Hematopoietic multipotent progenitor cell treated with erythropoietin and hydrocortisone succinate and interleukin-3 and kit ligand, for 6 days (in vitro differentiated cells): ENCODE measurements at places on chromosomes 7 and 10.

- no peak for DNase-seq
These were observed 176.7 kb downstream of the EMX2 start for GRCh38 chr10:117718986-117719920.

DNA sequence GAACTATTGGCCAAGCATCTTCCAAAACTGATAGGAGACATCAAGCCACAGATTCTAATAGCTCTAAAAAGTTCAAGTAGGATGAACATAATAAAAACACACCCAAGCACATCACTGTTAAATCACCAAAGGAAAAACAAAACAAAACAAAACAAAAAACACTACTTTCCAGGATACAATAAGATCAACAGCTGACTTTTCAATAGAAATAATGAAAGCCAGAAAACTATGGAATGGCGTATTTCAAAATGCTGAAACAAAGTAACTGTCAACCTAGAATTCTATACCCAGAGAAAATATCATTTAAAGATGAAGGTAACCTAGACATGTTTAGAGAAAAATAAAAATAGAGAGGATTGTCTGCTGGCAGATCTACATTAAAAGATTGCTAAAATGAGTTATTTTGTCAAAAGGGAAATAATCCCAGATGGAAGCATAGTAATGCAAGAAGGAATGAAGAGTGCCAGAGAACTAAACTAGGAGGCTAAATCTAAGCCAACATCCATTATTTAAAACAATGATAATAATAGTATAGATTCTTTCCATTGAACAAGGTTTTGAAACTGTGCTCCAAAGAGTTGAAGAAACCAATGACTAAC is 13.9 kb downstream of the TUBAL3 start:
- DNase-seq = no peak

DNA sequence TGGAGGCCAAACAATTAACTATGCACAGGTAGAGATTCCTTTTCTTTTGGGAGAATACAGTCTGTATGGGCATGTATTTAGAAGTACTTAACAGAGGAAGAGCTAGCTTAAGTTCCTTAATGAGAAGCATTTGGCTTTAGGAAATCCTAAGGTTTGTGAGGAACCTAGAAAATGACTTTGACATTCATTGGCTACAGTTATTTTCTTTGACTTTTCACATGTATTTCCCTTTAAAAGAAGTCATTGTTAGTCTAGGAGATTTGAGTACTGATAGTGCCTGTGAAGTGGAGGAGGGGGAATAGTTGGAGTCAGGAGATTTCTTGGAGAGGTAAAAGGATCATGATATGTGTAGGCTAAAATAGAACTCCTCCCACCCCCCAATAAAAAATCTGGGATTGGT is 3.6 kb downstream of the HELLS start:
- DNase-seq = no peak

GRCh38 chr7:37961251-37961650 is 40.8 kb downstream of the EPDR1 start:
- DNase-seq = no peak

DNA sequence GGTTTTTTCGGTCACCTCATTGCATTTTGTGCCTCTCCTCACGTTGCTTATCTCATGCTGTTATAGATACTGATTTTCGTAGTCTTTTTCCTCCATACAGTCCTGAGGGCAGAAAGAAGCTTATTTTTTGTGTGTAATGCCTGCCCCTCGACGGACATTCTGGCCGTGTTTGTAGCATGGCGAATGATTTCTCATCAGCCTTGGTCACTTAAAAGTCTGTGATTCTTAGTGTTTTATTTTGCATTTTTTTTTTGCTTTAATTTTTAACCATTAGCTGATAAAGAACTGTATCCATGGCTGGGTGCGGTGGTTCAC is 469 bp upstream of the NOC3L start:
- no peak for DNase-seq

DNA sequence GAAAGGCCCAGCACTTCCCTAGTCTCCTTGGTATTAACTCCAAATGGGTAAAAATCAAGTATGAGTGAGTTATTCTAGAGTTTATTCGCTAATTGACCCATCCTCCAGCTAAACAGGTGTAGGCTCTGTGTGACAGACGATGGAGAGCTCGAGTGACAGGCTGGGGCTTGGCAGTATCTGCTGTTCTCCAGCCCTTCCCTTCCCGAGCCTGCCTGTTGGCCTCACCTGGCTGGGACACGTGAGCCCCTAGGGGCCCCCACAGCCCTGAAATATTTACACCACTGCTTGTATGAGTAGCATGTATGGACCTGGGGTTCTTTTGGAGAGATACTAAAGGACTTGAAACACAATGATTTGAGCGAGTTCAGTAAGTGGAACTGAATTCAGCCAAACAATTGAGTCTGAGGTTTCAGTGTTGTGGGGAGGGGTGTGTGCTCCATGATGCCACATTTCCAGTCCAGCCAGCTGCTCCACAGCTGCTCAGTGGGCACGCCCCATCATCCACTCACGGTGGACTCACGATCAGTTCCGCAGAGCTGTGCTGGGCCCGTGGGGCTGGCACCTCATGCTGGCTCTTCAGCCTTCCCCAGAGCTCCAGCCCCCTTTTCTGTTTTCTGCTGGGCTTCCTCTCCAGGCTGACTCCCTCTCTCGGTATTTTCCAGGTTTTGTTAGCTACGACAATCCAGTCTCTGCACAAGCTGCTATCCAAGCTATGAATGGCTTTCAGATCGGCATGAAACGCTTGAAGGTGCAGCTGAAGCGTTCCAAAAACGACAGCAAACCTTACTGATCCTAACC is 283.0 kb downstream of the USP6NL start:
- no peak for DNase-seq

DNA sequence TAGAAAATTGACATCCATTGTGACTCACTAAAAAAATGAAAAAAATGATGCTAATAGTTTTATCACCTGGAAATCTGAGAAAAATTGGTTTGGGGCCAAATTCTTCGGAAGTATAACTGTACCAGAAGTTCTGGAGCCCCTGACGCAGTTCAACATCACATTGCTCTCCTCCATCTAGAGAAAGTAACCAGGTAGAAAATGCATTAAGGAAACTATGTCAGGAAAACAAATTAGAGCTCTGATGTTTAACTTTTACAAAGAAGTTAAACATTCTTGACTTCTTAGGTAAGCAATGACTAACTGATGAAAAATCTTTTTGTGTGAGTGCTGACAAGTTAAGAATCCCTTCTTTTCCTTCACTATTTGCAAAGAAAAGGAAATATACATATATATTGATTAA is 61.1 kb upstream of the TMEM196 start:
- DNase-seq = no peak

DNA sequence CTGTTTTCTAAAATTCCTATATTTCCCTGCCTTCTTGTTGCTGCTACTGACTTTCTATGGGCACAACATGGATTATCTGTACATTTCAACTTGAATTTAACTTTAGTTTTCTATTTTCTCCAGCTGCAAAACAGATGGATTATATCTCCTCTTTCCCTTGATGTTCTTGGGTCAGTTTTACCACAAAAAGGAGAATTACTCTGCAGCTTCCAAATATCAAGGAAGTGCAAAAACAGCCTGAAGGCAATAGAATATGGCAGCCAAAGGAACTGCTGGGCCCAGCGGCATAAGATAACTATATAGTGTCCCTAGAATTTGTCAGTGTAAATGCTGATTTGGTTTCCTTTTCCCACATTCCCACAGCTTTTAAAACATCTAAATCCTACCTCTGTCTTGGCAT is 29.1 kb downstream of the CPED1 start:
- DNase-seq = no peak

GRCh38 chr10:103627111-103627892 is 133.8 kb downstream of the NEURL1 start:
- DNase-seq = peak; percentile 15

GRCh38 chr7:158728911-158729645 is 24.5 kb upstream of the NCAPG2 start:
- no peak for DNase-seq

DNA sequence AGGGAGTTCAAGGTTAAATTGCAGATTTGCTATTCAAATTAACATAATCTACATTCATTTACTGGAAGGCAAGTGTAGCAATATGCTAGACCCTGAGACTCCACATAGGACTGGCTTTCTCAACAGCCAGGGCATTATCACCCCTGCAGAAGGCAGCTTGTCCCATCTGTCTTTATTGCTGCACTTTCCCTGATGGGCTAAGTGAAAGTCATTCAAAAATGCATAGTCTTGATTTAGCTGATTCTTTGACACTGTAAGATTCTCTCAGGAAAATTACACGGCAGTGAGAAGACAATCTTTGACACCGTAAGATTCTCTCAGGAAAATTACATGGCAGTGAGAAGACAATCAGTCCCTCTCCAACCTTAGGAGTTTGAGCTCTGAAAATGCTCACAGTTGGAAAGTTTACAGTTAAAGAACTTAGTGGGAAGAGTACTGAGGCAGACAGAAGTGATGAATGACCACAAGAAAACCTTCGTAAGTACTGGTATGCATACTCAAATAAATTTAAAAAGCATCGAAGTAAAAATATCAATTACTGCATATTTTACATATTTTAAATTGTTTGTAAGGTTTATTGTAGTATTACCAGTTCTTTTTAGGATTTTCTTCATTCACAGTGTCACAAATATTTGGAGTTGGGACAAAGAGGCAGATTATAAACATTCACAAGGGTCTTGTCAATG is 88.9 kb downstream of the RAPGEF5 start:
- DNase-seq = no peak

- DNase-seq = peak; percentile 94
These were observed 88.5 kb upstream of the ATP6V0A4 start for GRCh38 chr7:138886501-138886917.

DNA sequence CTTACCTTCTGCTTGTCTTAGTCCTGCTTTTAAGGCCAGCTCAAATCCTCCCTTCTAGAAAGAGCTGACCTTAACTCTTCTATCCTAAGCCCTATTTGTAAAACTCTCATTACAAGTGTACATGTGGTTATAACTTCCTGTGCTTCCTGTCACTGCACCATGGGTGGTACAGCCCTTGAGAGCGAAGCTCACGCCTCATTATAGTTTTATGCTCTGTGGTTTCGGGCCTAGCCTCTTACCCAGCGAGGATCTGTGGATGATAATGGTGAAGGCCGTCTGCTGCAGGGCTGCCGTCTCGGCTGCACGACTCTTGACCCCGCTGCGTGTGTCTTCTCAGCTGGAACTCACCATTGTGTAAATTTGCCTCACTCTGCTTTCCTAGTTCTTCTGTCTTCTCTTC is 74.6 kb downstream of the CUL1 start:
- DNase-seq = peak; percentile 81

GRCh38 chr10:132299371-132300336 is 8.1 kb downstream of the STK32C start:
- DNase-seq = no peak

- no peak for DNase-seq
These were observed 204.9 kb downstream of the DOCK4 start for GRCh38 chr7:112001091-112001826.

GRCh38 chr7:143073556-143073955 is 21.4 kb downstream of the OR6V1 start:
- no peak for DNase-seq

DNA sequence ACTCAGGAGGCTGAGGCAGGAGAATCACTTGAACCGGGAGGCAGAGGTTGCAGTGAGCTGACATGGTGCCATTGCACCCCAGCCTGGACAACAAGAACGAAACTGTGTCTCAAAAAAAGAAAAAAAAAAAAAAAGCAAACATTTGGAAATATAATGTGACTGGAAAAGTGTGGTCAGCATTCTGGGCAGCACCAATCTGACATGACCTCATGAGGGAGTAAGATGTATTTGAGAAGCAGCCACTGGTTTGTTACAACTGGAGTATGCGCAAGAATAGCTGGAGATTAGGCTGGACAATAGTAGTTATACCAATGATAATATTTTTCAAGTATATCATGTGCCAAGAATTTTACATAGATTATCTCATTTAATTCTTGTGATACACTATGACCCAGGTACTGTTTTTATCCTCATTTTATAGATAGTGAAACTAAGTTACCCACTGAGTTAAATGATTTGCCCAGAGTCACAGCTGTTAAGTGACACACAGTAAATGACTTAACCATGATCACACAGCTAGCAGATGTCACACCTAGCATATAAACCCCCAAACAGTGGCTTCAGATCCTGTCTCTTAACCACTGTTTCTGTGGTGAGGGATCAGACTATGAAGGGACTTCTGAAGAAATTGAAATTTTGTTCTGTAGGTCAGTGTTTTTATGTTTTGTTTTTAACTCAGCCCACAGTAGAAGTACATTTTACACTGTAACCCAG is 11.1 kb downstream of the MCU start:
- DNase-seq = no peak

GRCh38 chr10:1473874-1474273 is 263.5 kb downstream of the ADARB2 start:
- no peak for DNase-seq

DNA sequence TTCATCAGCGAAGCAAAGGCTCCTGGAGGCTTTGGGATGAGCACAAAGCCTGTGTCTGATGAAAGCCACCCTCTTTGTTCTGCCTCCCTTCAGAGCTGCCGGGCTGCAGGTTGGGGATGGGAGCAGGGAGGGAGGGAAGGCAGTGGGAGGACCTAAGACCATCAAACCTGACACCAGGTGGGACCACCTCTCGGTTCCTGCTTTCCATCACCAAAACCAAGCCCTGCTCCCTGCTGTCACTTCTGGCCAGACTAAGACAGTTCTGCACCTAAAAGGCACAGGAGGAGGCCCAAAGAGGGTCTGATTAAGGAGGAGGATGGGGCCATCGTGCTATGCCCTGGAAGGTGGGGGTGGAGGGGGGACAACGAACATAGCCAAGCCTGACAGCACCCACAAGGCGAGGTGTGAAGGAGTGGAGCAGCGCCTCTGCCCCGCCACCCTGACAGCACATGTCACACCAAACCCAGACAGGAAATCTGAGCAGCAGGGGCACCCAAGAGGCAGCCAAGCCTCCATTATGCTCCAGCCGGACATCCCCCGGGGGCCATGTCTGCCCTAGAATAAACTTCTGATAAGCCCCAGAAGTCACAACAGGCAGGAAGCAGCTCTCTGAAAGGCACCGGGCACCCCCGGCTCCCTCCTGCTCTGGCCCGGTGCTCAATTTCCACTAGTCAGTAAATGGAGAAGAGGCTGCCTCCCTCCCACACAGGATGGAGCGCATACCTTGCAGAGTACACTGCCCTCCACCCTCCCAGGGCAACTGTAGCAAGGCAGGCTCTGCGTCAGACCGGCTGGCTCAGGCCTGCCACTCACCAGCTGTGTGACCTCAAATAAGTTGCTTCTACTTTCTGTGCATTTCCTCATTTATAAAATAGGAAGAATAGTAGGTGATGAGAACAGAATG is 48.9 kb downstream of the DLG5 start:
- DNase-seq = peak; percentile 23

DNA sequence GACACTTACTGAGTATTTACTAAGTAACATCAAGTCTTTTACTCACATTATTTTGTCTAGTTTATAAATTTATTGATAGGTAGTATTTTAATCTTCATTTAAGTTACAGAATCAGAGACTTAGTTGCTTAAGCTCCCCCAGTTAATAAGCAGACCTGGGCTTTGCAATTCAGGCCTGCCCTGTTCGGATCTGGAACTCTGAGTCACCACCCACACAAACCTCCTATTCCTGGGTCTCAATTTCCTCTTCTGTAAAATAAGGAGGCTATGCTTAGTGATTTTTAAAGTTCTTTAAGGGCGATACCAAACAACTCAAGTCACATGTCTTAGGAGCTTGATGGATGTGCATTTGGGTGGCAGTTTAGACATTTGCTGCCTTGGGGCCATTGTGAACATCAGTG is 3.5 kb upstream of the MGAM start:
- DNase-seq = no peak
